ENCODE measurements at places on chromosomes 1 and 21.

- no peak for DNase-seq
These were observed 3.5 kb upstream of the TTC22 start for GRCh38 chr1:54804471-54805132.

GRCh38 chr1:91650764-91651163, 150.1 kb downstream of the CDC7 start:
- DNase-seq, result no peak

- no peak for DNase-seq
These were observed 41.4 kb downstream of the ANP32E start for GRCh38 chr1:150194381-150195031.

- DNase-seq, result no peak
These were observed 12.7 kb upstream of the TRAF3IP3 start for GRCh38 chr1:209743145-209743482.

- DNase-seq, result no peak
These were observed 84.8 kb upstream of the WARS2 start for GRCh38 chr1:119225265-119225664.

GRCh38 chr1:54681358-54681757, 34.3 kb upstream of the TTC4 start:
- no peak for DNase-seq

DNA sequence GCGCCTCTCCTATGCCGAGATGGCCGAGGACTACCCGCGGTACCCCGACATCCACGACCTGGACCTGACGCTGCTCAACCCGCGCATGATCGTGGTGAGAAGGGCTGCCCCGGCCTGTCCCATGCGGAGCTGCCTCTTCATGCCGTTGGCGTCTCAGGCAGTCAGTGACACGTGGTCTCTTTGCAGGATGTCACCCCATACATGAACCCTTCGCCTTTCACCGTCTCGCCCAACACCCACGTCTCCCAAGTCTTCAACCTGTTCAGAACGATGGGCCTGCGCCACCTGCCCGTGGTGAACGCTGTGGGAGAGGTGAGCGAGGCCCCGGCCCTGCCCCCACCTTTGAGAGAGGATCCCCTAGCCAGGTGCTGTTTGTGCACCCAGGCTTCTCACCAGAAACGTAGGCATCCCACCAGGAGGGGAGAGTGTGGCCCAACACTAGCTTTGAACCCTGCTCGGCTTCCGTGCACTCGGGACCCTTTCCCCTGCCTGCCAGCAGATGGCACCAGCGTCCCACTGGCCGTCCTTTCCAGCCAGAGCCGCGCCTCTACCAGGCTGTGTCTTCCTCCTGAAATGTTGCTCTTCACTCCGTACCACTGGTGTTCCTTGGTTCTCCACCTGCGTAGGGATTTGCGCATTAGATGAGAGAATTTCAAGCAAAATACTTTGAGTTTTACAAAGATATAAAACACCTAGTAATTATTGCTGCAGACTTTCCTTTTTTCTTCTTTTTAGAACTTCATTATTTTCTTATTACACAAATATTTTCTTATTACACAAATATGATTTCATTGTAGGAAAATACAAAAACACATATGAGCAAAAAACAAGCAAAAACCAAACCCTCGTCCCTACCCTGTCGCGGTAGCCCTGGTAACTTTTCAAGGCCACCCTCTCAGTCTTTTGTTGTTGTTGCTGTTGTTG, 9.0 kb downstream of the NPPA start:
- peak; percentile 64 for DNase-seq

- DNase-seq, result no peak
These were observed 44.2 kb upstream of the LPGAT1 start for GRCh38 chr1:211874521-211875347.
